ENCODE measurements at places on chromosomes 5 and 9.
A peak's percentile ranks its signal among the peaks of the same experiment; 100 is the strongest.

- DNase-seq = no peak
- H3K27me3 ChIP-seq = no peaks in the 10 kb centered on the region
- peaks cover 30% of the 10 kb centered on the region for H3K4me1 ChIP-seq
- no peak overlapping the region for H3K4me3 ChIP-seq
Measured at GRCh38 chr5:59487068-59487686, 406.3 kb downstream of the PDE4D start.

GRCh38 chr9:13990331-13990730 is 323.6 kb downstream of the NFIB start:
- H3K27me3 ChIP-seq = no peaks in the 10 kb centered on the region
- no peak overlapping the region for H3K27ac ChIP-seq
- peak; percentile 56 for DNase-seq
- no peak overlapping the region for H3K4me3 ChIP-seq
- peaks cover 10% of the 10 kb centered on the region for H3K4me1 ChIP-seq

DNA sequence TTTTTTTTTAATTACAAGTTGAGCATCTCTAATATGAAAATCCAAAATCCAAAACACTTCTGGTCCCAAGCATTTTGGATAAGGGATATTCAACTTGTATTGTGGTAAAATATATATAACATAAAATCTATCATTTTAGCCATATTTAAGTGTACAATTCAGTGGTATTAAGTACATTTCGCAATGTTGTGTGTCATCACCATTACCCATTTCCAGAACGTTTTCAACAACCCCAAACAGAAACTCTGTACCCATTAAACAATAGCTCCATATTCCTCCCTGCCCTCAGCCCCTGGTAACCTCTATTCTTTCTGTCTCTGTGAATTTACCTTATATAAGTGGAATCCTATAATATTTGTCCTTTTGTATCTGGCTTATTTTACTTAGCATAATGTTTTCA is 24.9 kb downstream of the TICAM2 start:
- no peak overlapping the region for H3K4me3 ChIP-seq
- H3K4me1 ChIP-seq = peaks cover 7% of the 10 kb centered on the region
- H3K36me3 ChIP-seq = no peaks in the 10 kb centered on the region
- no peak overlapping the region for H3K27ac ChIP-seq

DNA sequence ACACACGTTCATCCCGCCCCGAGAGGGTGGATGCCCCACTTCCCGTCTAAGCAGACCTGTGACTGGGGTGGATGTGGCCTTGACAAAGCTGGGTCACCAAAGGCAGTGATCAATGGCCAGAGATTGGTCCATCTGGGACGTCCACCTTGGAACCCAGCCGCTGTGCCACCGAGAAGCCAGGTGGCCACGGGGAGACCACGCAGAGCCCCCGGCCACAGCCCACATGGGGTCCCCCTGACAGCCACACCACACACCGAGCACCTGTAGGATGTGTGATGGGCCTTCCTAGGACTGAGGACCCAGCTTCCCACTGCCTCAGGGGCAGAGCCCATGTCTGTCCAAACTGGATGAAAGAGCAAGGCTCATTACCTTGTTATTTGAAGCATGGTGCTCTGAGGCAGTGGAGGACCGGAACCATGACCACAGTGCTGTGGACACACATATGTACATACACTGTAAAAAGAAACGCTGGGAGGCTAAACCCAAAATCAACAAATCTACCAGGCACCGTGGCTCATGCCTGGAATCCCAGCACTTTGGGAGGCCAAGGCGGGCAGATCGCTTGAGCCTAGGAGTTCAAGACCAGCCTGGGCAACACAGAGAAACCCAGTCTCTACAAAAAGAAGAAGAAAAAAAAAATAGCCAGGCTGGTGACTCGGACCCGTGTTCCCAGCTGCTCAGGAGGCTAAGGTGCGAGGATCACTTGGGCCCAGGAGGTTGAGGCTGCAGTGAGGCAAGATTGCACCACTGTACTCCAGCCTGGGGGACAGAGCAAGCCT is 50.1 kb downstream of the MRPL36 start:
- H3K27ac ChIP-seq = no peak overlapping the region
- H3K36me3 ChIP-seq = no peaks in the 10 kb centered on the region
- H3K4me3 ChIP-seq = no peak overlapping the region
- H3K4me1 ChIP-seq = no peaks in the 10 kb centered on the region
- H3K27me3 ChIP-seq = no peaks in the 10 kb centered on the region

DNA sequence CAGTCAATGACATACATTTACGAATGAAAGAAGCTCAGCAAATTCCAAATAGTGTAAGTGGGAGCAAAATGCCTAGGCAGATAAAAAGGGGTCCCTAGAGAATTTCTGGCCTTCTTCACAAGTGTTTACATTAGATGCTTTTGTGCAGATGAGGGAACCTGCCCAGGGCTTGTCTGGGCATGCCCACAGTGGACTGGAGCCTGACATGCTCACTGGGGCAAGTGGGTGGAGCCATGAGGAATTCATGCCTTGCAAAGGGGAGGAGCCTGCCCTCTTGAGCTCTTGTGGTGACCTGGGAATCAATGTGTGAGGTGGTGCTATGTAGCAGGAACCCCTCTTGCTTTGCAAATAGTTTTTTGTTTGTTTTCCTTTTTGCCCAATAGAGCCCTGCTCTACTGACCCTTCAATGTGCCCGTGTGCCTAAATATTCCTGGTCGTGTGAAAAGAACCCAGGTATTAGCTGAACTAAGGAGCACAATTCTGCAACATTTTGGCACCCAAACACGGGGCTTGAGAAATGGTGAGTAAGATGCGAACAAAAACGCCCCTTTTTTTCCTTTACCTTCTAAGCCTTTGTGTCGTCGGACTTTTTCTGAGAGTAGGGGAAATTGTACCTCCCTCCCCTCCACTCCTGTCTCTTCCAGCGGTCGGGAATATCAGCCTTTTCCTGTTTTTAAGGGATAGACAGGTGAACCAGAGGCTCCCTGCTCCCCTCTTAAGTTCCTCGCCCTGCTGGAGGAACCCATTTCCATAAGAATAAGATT is 433.8 kb upstream of the CDH9 start:
- no peaks in the 10 kb centered on the region for H3K4me1 ChIP-seq
- no peak overlapping the region for H3K27ac ChIP-seq
- H3K4me3 ChIP-seq = peak overlapping the region; percentile 52
- peak; percentile 67 for DNase-seq
- H3K36me3 ChIP-seq = no peaks in the 10 kb centered on the region

- peaks cover 13% of the 10 kb centered on the region for H3K4me1 ChIP-seq
- H3K36me3 ChIP-seq = no peaks in the 10 kb centered on the region
- no peak overlapping the region for H3K27ac ChIP-seq
- H3K27me3 ChIP-seq = no peaks in the 10 kb centered on the region
Measured at GRCh38 chr9:133741716-133742115, 3.6 kb upstream of the SARDH start.

DNA sequence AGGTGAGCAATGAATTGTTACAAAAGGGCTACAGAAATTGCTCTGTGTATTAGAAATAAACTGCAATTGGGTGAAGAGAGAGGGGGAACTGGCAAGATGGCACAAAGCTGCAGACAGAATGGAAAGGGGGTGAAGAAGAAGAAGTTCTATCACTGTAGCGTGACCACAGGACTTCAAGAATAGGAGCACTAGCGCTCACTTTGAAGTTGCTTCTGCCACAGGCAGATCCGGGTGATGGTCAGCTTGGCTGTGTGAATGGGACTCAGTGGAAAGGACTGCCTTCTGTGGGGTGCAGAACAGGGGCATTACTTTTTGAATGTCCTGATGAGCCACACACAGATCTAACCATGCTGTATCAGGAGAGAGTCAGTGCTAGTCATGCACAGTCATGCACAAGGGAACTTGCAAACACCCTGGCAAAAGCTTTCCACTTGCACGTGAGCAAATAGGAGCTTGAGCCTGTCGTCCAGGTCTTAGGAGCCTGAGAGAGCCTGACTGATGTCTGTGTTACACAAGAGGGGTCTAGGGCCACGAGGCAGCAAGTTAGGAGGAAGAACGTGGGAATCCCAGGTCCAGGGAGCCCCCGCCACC is 16.3 kb downstream of the IL5 start:
- H3K4me3 ChIP-seq = no peak overlapping the region
- no peaks in the 10 kb centered on the region for H3K27me3 ChIP-seq
- H3K36me3 ChIP-seq = no peaks in the 10 kb centered on the region
- H3K4me1 ChIP-seq = no peaks in the 10 kb centered on the region

- H3K4me1 ChIP-seq = peaks cover 2% of the 10 kb centered on the region
- H3K27me3 ChIP-seq = no peaks in the 10 kb centered on the region
- H3K27ac ChIP-seq = no peak overlapping the region
- DNase-seq = no peak
Measured at GRCh38 chr5:128216860-128217531, 133.4 kb downstream of the SLC12A2 start.

- no peaks in the 10 kb centered on the region for H3K27me3 ChIP-seq
- H3K36me3 ChIP-seq = no peaks in the 10 kb centered on the region
- DNase-seq = peak; percentile 2
- no peak overlapping the region for H3K27ac ChIP-seq
- no peak overlapping the region for H3K4me3 ChIP-seq
- H3K4me1 ChIP-seq = no peaks in the 10 kb centered on the region
Measured at GRCh38 chr9:75451505-75451904, 363.2 kb downstream of the OSTF1 start.

- peaks cover 15% of the 10 kb centered on the region for H3K4me1 ChIP-seq
- H3K36me3 ChIP-seq = peaks cover 16% of the 10 kb centered on the region
Measured at GRCh38 chr9:134742822-134743535, 101.4 kb downstream of the COL5A1 start.

GRCh38 chr5:97538912-97539311 is 355.9 kb upstream of the RIOK2 start:
- H3K27ac ChIP-seq = no peak overlapping the region
- no peaks in the 10 kb centered on the region for H3K27me3 ChIP-seq
- no peak overlapping the region for H3K4me3 ChIP-seq
- H3K36me3 ChIP-seq = no peaks in the 10 kb centered on the region
- no peaks in the 10 kb centered on the region for H3K4me1 ChIP-seq
- DNase-seq = no peak

DNA sequence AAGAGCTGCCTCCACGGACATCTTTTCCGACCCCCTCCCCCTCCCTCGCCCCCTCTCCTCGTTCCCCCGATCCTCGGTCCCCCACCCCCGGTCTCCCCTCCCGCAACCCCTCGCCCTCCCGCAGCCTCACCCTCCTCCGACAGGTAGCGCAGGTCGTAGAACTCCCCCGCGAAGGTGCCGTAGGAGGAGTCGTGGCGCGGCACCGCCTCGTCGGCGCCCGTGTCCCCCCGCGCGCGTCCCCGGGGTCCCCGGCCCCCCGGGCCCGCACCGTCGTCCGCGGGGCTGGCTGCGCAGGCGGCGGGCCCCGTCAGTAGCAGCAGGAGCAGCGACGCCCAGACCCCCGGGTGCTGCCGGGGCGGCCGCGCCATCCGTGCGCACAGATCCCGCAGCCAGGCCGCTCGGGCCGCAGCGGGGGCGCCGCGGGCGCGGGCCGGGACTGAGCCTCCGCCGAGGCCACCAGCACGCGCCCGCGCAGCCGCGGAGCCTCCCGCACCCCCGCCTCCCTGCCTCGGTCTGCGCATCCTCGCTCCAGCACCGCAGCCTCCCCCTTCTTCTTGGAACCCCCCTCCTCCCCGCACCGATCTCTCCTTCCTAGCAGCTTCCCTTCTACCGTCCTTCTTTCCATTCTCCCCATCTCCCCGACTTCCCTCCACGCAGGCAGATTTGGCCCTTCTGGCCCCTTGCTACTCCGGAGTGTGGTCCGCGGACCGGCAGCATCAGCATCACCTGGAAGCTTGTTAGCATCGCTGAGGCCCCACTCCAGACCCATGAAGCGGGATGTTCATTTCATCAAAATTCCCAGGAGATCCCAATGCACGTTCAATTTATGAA is at the start of gene FRRS1L:
FRRS1L (minus strand) TSS at position 479 of the 831 bp plus-strand sequence; CDS start at position 368, 111 bp downstream.
- H3K36me3 ChIP-seq = no peaks in the 10 kb centered on the region
- H3K27ac ChIP-seq = no peak within 1 kb of the TSS
- DNase-seq = no peak
- H3K4me1 ChIP-seq = peaks cover 9% of the 10 kb centered on the region

- DNase-seq = no peak
- H3K27ac ChIP-seq = no peak overlapping the region
- peaks cover 11% of the 10 kb centered on the region for H3K4me1 ChIP-seq
- H3K27me3 ChIP-seq = no peaks in the 10 kb centered on the region
- H3K4me3 ChIP-seq = no peak overlapping the region
- peaks cover 35% of the 10 kb centered on the region for H3K36me3 ChIP-seq
Measured at GRCh38 chr9:81578606-81579005, 110.7 kb downstream of the TLE1 start.

- H3K36me3 ChIP-seq = no peaks in the 10 kb centered on the region
- no peak overlapping the region for H3K27ac ChIP-seq
Measured at GRCh38 chr5:82349652-82350051, 71.5 kb upstream of the RPS23 start.

DNA sequence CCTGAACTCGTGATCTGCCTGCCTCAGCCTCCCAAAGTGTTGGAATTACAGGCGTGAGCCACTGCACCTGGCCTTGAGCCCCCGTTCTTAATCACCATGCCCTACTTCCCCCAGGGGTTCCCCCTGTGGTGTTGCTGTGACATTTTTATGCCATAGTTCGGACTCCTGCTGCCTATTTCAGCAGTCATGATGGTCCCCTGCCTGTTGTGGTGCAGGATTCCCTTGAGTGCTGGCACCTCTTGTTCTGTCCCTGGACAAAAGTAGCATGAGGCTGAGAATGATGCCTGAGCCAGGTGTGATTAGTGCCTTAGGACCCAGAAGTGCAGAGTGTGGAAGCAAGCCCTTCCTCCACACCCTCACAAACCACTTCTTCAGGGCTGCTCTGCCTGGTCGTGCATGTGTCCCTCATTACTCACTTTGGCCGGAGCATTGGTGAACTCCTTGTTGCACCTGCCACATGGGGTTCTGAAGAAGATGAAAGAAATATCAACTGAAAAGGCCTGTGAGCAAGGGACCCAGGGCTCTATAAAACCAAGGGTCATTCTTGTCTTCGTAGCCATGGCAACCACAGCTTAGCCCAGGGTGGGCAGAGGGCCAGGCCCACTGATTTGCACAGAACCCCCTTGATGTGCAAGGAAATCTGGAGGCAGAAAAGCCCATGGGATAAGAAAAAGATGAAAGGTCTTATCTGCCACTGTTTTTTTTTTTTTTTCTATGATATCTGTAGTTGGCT is 228.0 kb downstream of the NTRK2 start:
- H3K27me3 ChIP-seq = peaks cover 8% of the 10 kb centered on the region
- no peaks in the 10 kb centered on the region for H3K36me3 ChIP-seq
- DNase-seq = no peak
- no peak overlapping the region for H3K4me3 ChIP-seq
- no peaks in the 10 kb centered on the region for H3K4me1 ChIP-seq

GRCh38 chr5:120228262-120229031 is 235.7 kb upstream of the PRR16 start:
- no peaks in the 10 kb centered on the region for H3K36me3 ChIP-seq
- H3K4me3 ChIP-seq = no peak overlapping the region
- H3K4me1 ChIP-seq = no peaks in the 10 kb centered on the region
- H3K27ac ChIP-seq = no peak overlapping the region
- DNase-seq = peak; percentile 16

GRCh38 chr5:75042522-75042921 is 9.8 kb downstream of the GCNT4 start:
- no peak for DNase-seq
- H3K27ac ChIP-seq = no peak overlapping the region
- no peak overlapping the region for H3K4me3 ChIP-seq

GRCh38 chr5:154179846-154180710 is 10.5 kb upstream of the GALNT10 start:
- H3K4me3 ChIP-seq = no peak overlapping the region
- peaks cover 11% of the 10 kb centered on the region for H3K27me3 ChIP-seq
- no peaks in the 10 kb centered on the region for H3K4me1 ChIP-seq
- no peak overlapping the region for H3K27ac ChIP-seq
- no peaks in the 10 kb centered on the region for H3K36me3 ChIP-seq
- DNase-seq = peak; percentile 45

- H3K4me3 ChIP-seq = no peak overlapping the region
- no peaks in the 10 kb centered on the region for H3K36me3 ChIP-seq
- no peak for DNase-seq
- H3K4me1 ChIP-seq = peaks cover 9% of the 10 kb centered on the region
Measured at GRCh38 chr5:146731909-146732659, 146.5 kb downstream of the PPP2R2B start.

Data from SJCRH30 (cell line).